ENCODE measurements at places on chromosomes 6 and 20.

DNA sequence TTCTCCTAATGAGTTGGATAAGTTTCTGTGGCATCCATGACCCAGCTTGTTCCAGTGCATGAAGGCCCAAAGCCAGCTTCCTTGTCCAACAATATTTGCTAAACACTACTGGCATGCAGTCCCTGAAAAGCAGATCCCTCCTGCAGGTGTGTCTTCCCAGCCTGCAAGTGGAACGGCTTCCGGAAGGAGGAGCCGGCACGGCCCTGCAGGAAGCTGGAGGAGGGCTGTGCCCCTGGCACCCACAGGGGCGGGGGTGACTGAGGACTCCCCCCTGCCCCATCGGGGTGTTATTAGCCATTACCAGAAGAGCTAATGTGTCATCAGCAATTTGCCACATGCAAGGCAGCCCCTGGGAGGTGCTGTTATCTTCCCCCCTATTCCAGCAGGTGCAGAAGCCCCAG, 27.4 kb downstream of the NPEPL1 start:
- no peak for DNase-seq

GRCh38 chr20:33969563-33969962, 24.1 kb upstream of the RALY start:
- no peak for DNase-seq

DNA sequence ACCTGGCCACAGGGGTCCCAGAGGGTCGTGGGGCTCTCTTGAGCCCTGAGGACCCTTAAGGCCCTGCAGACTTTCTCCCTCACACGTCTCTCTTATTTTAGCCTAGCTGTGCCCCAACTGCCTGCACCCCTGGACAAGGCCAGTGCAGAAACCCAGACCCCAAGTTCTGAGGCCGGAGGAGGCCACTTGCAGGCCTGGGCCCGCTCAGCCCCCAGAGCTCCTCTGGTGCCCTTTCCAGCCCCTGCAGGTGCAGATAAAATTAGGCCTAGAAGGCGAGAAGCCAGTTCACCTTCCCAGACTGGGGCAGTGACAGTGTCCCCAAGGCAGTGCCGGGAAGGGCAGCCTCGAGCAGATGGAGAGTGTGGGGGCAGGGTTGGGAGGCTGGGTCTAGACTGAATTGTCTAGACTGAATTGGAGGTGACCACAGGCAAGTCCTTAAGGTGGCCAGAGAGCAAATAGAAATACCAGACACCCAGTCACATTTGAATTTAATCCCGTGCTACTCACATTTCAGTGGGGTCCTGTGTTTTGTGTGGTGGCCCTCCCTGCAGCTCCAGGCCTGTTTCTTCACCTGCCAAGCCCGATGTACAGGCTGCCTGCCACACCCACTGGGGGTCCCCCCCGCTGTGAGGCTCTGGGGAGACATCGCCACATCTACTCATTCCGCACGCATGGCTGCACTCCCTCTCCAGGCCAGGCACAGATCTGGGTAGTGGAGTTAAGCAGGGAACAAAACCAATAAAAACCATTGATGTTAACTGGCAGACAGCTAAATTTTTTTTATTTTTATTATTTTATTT, 8.6 kb upstream of the IP6K3 start:
- DNase-seq = no peak

GRCh38 chr6:39200498-39201020, 28.7 kb downstream of the KCNK5 start:
- no peak for DNase-seq

DNA sequence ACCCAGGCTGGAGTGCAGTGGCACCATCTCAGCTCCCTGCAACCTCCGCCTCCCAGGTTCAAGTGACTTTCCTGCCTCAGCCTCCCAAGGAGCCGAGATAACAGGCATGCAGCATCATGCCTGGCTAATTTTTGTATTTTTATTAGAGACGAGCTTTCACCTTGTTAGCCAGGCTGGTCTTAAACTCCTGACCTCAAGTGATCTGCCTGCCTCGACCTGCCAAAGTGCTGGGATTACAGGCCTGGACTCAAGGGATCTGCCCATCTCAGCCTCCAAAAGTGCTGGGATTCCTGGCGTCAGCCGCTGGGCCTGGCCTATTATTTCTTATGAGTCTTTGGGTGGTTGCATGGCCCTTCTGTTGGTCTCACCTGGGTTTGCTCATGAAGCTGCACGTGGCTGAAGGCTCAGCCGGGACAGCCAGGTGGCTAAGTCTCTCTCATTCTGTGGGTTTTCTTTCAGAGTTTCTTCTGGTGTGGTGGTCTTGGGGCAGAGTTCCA, 45.6 kb upstream of the NCOA3 start:
- DNase-seq = no peak

GRCh38 chr6:110517034-110517433, 40.6 kb upstream of the SLC22A16 start:
- DNase-seq = no peak

DNA sequence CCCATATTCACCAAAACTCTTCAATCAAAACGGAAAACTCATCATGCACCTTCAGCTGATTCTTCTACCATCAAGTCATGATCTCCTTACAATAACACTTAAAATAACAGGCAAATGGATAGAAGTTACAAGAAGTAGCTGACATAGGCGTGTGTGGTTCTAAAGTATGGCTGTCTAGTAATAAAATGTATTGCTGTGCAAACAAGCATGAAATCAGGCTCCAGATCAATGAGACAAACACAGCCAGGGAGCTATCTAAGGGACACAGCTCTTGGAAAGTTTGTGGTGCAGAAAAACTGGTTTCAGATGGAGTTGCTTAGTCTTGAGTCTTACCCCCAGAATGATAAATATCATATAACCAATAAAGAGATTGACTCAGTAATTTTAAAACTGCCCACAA, 434.8 kb upstream of the NOX3 start:
- DNase-seq = no peak

DNA sequence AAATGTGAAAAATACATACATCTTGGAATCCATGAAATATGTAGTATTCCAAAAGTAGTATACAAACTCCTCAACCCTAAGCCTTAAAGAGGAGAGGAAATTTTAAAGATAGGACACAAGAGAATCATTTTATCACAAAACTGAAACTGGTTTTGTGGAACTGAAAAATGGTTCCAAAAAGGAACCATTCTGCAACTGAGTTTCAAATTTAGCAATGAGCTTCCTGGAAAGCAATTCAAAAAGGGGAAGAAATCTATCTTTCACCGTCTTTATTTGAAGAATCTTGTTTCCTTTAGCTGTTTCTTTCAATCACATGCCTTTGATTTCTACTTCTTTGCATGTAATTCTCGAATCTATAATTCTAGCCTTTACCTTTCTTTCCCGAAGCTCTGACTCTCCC, 32.2 kb upstream of the LAMP5 start:
- no peak for DNase-seq

GRCh38 chr6:120648713-120649112, 685.6 kb downstream of the TBC1D32 start:
- DNase-seq = no peak

- DNase-seq = no peak
These were observed 420.9 kb downstream of the GJA1 start for GRCh38 chr6:121856296-121856695.

DNA sequence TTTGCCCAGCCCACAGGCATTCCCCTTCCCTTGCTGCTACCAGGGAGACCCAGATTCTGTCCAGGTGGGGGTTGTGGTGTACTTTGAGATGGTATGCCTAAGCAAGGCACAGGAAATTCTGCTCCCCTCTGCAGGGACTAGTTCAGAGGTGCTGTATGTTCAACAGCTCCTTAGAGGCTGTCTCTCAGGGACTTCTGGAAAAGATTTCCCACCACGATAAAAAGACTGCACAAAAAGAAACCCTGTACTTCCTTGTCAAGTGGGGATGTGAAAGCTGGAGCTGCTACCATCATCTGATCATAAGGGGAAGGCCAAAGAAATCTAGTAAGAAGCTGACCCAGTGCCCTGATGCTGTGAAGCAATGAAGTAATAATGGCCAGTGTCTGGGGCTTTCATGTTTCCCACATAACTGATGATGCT, 51.5 kb upstream of the SMIM29 start:
- DNase-seq = no peak

GRCh38 chr6:20997143-20997769, 463.0 kb downstream of the CDKAL1 start:
- no peak for DNase-seq
